Kidney (tissue), 22 donors: ENCODE measurements at places on chromosomes 16 and 17. TPM values are rescaled to one million over a fixed set of nuclear protein-coding genes. Genes with fewer than 3 reads are reported as not detected.
A peak's percentile ranks its signal among the peaks of the same experiment; 100 is the strongest.

ASGR1 gene
- total RNA-seq = 2.1 TPM

CSNK2A2 gene
- total RNA-seq = 55.3 TPM

CD300E gene
- total RNA-seq = 2.5 TPM

OTOA gene
- 0.13 TPM for total RNA-seq

SYCE1L gene
- 9.7 TPM for total RNA-seq

USP43 gene
- 7.8 TPM for total RNA-seq

ERCC4 gene
- 10.5 TPM for total RNA-seq

PRKCB gene
- total RNA-seq = 17.8 TPM

SCARF1 gene
- total RNA-seq = 20.1 TPM

FAM234A gene
- total RNA-seq = 109 TPM

WNT9B gene
- total RNA-seq = 5.3 TPM

DNA sequence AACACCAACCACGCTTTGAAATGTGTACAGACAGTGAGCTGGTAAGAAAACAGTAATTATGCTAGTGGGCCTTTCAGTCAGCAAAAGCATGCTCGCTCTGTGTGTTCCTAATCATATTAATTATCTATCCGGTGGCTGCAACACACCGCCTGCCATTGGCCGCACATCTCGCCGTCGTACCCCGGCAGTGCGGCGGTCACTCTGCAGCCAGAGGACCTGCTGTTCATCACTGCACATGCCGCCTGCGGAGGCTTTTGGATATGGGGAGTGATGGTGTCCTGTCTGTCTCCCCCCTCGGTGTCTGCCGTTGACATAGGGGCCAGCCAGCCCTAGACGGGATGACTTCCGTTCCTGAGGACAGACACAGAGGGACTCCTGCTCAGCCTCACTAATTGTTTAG lies 68.5 kb downstream of the RPA1 start:
- peak; percentile 48 for DNase-seq
- no peak overlapping the region for H3K4me3 ChIP-seq
- H3K27me3 ChIP-seq = no peaks in the 10 kb centered on the region
- peaks cover 22% of the 10 kb centered on the region for H3K36me3 ChIP-seq
- H3K27ac ChIP-seq = no peak overlapping the region

- H3K27me3 ChIP-seq = no peaks in the 10 kb centered on the region
- no peak overlapping the region for H3K27ac ChIP-seq
- H3K36me3 ChIP-seq = no peaks in the 10 kb centered on the region
Observed at GRCh38 chr17:77455111-77455890, 314.5 kb downstream of the SEC14L1 start.

GRCh38 chr16:3092501-3092941 lies 6.6 kb downstream of the ZSCAN10 start:
- H3K27me3 ChIP-seq = no peaks in the 10 kb centered on the region
- DNase-seq = no peak
- H3K4me1 ChIP-seq = no peaks in the 10 kb centered on the region
- no peaks in the 10 kb centered on the region for H3K36me3 ChIP-seq
- no peak overlapping the region for H3K27ac ChIP-seq
- no peak overlapping the region for H3K4me3 ChIP-seq

GRCh38 chr17:41965694-41966462 lies 717 bp upstream of the CNP start:
- H3K27me3 ChIP-seq = no peaks in the 10 kb centered on the region
- H3K4me1 ChIP-seq = peaks cover 26% of the 10 kb centered on the region
- H3K27ac ChIP-seq = peak overlapping the region; percentile 60
- H3K36me3 ChIP-seq = no peaks in the 10 kb centered on the region
- peak; percentile 84 for DNase-seq

DNA sequence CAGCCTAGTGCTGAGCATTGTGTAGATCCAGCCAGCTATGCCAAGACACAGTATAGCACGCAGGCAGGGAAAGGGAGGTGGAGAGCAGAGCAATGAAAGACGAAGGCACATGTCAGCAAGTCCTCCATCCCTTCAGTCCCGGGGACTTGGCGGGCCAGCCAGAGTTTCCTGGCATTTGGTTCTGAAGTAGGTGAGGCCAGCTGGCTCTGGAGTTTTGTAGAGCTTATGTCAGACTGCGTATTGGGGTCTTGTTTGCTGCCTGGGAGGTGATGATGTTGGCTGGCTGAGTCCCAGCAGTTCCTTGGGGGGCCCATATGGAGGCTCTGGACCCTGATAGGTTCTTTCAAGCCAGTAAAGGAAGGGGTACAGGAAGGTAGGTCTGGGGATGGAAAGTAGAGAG lies 55.7 kb upstream of the AKTIP start:
- no peak for DNase-seq
- H3K36me3 ChIP-seq = no peaks in the 10 kb centered on the region
- H3K27ac ChIP-seq = no peak overlapping the region
- H3K27me3 ChIP-seq = no peaks in the 10 kb centered on the region

DNA sequence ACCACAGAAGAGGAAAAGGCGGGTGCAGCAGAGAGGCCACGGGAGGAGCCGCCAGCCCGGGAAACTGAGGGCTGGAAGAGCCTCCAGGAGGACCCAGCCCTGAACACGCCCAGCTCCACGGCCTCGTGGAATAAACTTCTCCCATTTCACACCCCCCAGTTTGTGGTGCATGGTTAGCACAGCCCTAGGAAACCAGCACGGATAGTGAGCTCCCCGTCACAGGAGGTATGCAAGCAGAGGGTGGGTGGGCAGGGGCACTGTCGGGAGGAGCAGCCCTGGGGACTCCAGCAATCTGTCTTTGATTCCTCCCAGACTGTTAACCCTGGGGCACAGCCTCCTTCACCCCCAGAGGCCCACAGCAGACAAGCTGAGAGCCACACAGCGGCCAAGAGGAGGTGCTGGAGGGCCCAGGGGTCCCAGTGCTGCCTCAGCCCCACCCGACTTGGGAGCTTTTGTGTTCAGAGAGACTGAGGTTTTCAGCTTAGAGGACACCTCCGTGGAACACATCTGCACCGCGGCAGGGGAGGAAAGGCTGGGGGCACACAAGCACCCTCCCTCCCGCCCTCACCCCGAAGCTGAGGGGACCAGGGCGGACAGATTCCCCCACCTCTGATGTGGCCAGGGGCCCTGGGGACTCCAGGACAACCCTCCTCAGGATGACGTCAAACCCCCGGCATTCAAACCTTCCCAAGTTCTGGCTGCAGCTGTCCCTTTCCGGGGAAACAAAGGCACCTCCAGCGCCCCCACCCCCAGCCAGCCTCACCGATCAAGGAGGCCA lies 1.7 kb upstream of the IL17C start:
- H3K4me3 ChIP-seq = no peak overlapping the region
- H3K4me1 ChIP-seq = no peaks in the 10 kb centered on the region
- H3K36me3 ChIP-seq = no peaks in the 10 kb centered on the region
- DNase-seq = no peak
- H3K27ac ChIP-seq = no peak overlapping the region
- peaks cover 6% of the 10 kb centered on the region for H3K27me3 ChIP-seq

GRCh38 chr17:77341069-77341541 lies 200.3 kb downstream of the SEC14L1 start:
- H3K27ac ChIP-seq = no peak overlapping the region
- no peak for DNase-seq
- no peaks in the 10 kb centered on the region for H3K27me3 ChIP-seq
- no peaks in the 10 kb centered on the region for H3K4me1 ChIP-seq
- H3K4me3 ChIP-seq = no peak overlapping the region
- H3K36me3 ChIP-seq = no peaks in the 10 kb centered on the region

GRCh38 chr17:80737106-80738019 lies 192.7 kb downstream of the RPTOR start:
- H3K36me3 ChIP-seq = peaks cover 3% of the 10 kb centered on the region
- no peaks in the 10 kb centered on the region for H3K4me1 ChIP-seq
- H3K4me3 ChIP-seq = no peak overlapping the region
- H3K27me3 ChIP-seq = no peaks in the 10 kb centered on the region
- no peak overlapping the region for H3K27ac ChIP-seq
- no peak for DNase-seq

DNA sequence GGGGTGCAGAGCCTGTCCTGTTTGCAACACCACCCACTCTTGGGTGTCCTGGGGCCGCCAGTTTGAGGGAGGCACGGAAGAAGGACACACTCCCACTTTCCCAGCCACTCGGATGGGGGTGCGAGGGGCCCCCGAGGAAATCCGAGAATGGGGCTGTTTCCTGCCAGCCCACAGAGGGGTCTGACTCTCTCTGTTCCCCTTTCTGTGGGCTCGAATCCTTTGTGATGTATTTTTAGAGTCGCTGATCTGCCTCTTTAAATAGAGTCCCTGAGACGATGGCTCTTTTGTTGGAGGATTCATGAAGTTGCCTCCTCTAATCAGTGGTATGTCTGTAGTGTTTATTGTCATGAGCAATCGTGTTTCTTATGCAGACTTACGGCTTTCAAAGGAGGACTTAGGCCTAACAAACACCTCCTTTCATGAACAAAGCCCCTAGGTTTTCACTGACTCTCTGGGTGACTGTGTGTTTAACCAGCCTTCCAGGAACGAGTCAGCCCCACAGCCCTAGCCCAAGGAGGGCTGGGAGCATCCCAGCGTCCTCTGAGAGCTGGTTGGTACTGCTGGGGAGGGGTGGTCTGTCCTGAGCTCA lies 29.1 kb downstream of the CIBAR2 start:
- H3K4me1 ChIP-seq = no peaks in the 10 kb centered on the region
- H3K27me3 ChIP-seq = no peaks in the 10 kb centered on the region
- H3K36me3 ChIP-seq = peaks cover 4% of the 10 kb centered on the region

DNA sequence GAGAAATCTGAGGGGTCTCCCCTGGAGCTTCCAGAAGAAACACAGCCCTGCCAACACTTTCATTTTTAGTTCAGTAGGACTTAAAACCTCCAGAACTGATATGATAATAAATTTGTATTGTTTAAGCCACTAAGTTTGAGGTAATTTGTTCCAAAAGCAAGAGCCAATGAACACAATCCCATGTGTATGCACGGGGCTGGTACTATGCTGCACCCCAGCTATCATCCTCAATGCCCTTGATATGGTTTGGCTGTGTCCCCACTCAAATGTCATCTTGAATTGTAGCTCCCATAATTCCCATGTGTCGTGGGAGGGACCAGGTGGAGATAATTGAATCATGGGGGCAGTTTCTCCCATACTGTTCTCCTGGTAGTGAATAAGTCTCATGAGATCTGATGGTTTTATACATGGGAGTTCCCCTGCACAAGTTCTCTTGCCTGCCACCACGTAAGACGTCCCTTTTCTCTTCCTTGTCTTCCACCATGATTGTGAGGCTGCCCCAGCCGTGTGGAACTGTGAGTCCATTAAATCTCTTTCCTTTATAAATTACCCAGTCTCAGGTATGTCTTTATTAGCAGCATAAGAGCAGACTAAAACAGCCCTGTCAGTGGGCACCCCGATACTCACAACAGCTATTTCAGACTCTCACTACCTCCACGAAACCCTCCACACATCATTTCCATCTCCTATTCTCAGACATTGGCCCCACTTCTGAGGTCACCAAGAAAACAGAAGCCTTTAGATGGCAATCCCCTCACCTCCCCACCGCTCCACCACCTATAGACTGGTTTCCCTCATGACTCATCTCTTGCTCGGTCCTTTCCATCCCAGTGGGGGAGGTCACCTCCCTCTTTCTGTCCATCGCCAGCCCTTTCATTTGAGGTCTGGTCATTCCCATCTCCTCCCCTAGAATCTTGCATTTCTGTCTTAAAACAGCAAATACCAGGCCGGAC lies 8.9 kb upstream of the CACNG1 start:
- no peak overlapping the region for H3K27ac ChIP-seq
- no peak overlapping the region for H3K4me3 ChIP-seq
- no peaks in the 10 kb centered on the region for H3K36me3 ChIP-seq
- no peaks in the 10 kb centered on the region for H3K4me1 ChIP-seq
- no peaks in the 10 kb centered on the region for H3K27me3 ChIP-seq
- DNase-seq = no peak

- H3K4me3 ChIP-seq = peak within 1 kb of the TSS; percentile 73
- peak within 1 kb of the TSS; percentile 36 for H3K27ac ChIP-seq
- peak; percentile 50 for DNase-seq
- no peaks in the 10 kb centered on the region for H3K36me3 ChIP-seq
- no peaks in the 10 kb centered on the region for H3K4me1 ChIP-seq
- peaks cover 64% of the 10 kb centered on the region for H3K27me3 ChIP-seq
Observed at GRCh38 chr16:56667581-56668571, at the start of gene MT1G. Gene MT1G (minus strand): TSS chr16:56668065. CDS start chr16:56667993, 72 bp downstream.

- no peak for DNase-seq
- H3K27ac ChIP-seq = no peak overlapping the region
- H3K4me1 ChIP-seq = peaks cover 9% of the 10 kb centered on the region
- no peaks in the 10 kb centered on the region for H3K27me3 ChIP-seq
- H3K36me3 ChIP-seq = peaks cover 4% of the 10 kb centered on the region
Observed at GRCh38 chr16:85674828-85675227, 13.9 kb downstream of the GINS2 start.

- no peak for DNase-seq
- no peaks in the 10 kb centered on the region for H3K27me3 ChIP-seq
- H3K27ac ChIP-seq = no peak overlapping the region
- no peaks in the 10 kb centered on the region for H3K36me3 ChIP-seq
Observed at GRCh38 chr16:64250866-64251265, 871.0 kb downstream of the CDH11 start.

DNA sequence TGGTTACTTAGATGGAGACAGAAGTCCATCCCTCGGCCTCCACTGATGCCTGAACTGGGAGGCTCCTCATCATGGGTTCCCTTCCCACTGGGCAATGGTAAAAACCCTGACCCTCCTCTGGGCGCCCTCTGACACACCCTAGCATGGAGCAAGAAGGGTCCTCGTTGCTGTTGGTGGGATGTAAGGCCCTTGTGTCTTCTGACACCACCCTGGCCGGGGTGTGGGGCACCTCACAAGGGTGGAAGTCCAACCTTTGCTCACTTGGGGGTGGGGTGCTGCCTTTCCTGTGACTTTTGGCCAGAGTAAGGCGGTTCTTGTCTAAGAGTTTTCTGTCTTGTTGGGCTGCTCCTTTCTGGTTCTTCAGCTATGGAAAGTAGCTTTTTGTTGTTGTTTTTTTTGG lies 28.7 kb downstream of the MPRIP start:
- H3K4me3 ChIP-seq = no peak overlapping the region
- H3K36me3 ChIP-seq = no peaks in the 10 kb centered on the region
- peaks cover 40% of the 10 kb centered on the region for H3K4me1 ChIP-seq
- DNase-seq = no peak

DNA sequence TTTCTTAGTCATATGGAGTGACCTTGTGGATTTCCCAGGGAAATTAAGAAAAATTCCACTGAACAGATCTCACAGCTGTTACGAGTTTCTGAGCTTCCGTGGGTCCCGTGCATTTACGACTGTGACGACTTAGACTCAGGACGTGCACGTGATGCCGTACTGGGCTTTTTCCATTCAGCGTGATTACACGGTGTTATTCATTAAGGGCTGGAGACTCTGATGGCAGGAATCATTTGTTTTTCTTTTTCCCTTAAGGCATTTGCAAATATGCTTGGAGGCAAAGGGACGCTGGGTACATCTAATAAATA lies 57.2 kb downstream of the TBC1D16 start:
- H3K4me1 ChIP-seq = no peaks in the 10 kb centered on the region
- peak overlapping the region; percentile 40 for H3K27ac ChIP-seq
- no peak for DNase-seq
- no peaks in the 10 kb centered on the region for H3K27me3 ChIP-seq
- no peaks in the 10 kb centered on the region for H3K36me3 ChIP-seq
- no peak overlapping the region for H3K4me3 ChIP-seq

DNA sequence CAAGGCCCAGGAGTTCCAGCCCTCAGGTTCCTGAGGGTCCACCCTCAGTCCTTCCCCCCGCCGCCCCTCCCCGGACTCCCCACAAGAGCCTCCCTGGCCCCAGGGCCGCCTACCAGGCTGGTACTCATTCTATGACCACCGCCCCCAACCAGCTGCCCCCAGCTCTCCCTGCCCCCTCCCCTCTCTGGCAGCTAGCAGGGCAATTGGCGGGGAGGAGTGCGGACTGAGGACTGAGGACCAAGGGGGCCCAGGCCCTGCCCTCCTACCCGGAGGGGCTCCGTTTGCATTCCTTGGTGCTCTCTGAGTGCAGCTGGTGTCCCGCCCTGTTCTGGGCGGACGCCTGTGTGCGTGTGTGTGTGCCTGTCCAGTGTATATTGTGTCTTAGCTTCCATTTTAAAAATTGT lies 19.1 kb downstream of the UNC13D start:
- peaks cover 6% of the 10 kb centered on the region for H3K4me1 ChIP-seq
- no peak overlapping the region for H3K4me3 ChIP-seq
- H3K27ac ChIP-seq = no peak overlapping the region
- no peak for DNase-seq
- H3K27me3 ChIP-seq = no peaks in the 10 kb centered on the region
- H3K36me3 ChIP-seq = no peaks in the 10 kb centered on the region
